ENCODE measurements at places on chromosomes 12 and 14.

DNA sequence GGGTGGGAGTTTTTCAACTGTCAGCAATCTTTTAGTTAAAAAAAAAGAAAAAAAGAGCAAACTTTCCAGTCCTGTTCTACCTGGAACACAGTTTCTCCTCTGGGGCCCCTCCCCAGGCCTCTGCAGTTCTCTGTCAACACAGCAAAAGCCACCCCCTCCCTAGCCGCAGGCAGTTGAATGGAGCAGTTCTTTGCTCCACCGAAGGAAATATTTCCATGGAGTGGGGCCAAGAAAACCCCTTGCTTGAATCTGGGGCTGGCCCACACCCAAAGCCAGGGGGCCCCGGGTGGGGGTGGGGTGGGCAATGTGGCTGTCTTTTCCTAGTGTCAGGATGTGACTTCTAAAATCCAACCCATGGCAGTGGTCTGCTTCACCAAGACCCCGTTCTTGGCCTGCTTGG is 5.0 kb upstream of the MEG3 start:
- DNase-seq = no peak

GRCh38 chr12:89041078-89041477 is 311.2 kb downstream of the DUSP6 start:
- DNase-seq = no peak

DNA sequence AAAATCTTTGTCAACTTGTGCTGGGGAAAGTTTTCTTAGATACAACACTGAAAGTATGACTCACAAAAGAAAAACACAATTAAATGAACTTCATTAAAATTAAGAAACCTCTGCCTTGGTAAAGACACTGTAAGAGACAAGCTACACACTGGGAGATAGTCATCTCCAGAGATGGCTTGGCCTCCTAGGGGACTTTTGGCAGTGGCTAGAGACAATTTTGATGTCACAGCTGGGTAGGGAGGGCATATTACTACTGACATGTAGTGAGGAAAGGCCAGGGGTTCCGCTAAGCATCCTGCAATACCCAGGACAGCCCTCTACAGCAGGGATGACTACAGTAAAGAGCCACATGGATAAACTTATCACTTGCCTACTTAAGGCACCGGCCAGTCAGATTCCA is 8.7 kb upstream of the RNASE4 start:
- no peak for DNase-seq

GRCh38 chr14:63045612-63046320 is 508 bp upstream of the KCNH5 start:
- no peak for DNase-seq

GRCh38 chr14:29710015-29710414 is 217.6 kb downstream of the PRKD1 start:
- no peak for DNase-seq

- no peak for DNase-seq
Observed at GRCh38 chr12:62618319-62618718, 151.7 kb downstream of the MON2 start.

DNA sequence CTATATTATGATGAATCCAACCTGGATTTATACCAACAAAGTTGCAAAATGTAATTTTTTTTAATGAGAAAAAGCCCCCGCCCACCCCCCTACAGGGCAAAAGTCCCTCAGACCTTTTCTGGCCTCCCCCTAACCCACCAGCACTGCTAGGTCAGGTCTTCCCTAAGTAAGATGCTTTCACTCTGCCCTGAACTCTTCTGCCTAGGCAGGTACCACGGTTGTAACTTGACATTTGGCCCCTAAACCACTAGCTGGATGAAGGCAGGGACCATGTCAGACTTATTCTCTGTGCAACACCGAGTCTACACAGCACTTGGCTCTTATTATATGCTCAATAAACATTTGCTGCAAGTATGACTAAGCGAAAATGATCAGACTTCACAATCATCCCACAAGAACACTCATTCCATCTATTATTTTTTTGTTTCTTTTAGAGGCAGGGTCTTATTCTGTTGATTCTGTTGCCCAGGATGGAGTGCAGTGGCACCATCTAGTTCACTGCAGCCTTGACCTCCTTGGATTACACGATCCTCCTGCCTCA is 63.2 kb downstream of the SPRING1 start:
- no peak for DNase-seq

DNA sequence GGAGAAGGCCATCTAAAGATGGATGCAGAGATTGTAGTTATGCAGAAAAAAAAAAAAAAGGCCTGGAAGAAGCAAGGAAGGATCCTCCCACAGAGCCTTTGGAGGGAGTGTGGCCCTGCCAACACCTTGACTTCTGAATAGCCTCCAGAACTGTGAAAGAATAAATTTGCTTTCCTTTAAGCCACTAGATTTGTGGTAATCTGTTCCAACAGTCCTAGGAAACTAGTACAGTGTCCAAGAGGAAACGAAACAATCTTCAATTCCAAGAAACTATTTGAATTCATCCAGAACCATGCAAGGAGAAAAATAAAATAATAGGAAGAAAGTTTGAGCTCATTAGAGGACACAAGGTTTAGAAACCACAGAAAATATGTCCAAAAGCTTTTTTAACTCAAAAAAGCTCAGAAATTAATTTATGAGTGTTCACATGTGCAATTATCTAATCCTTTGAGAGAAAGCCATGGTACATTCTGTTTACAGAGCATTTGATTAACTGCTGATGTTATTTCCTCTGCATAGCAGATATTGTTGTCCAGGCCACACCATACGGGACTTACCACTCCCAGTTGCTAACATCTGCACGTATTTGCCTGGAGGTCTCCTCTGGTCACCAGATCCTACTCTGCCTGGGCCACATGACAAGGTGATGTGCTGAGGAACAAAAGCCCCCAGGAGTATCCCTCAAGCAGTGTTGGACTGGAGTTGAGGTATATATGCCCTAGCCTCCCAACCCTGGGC is 30.0 kb upstream of the STAB2 start:
- DNase-seq = no peak

DNA sequence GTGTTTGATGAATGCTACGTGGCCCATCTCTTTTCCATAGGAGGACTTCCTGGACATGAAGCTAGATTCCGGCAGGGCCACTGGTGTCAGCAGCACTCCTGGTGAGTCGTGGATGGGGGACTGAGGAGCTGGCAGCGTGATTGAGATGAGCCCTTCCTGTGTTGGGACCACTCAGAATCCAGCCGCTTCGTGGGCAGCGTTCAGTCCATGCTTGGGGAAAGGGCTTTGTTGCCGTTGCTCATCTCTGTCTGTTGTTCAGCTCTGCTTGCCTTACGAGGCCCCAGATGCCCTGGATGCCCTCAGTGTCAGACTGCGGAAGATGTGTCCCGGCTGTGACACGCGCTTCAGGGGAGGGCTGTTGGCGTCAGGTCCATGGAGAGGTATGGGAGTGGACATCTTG is 127.1 kb upstream of the RTL1 start:
- no peak for DNase-seq

DNA sequence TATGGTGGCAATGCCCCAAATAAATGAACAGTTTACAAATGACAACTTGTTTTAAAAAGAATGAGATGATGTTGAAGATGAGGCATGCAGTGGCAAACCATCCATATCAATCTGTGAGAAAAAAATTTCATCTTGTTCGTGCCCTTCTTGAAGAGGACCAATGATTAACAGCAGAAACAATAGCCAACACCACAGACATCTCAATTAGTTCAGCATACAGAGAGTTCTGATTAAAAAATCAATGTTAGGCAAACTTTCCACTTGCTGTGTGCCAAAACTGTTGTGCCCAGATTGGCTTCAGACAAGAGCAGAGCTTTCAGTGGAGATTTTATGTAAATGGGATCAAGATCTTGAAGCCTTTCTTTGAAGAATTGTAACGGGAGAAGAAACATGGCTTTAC is 329.9 kb downstream of the BMP4 start:
- no peak for DNase-seq

GRCh38 chr14:76755610-76756370 is 5.5 kb upstream of the VASH1 start:
- no peak for DNase-seq

- DNase-seq = no peak
Observed at GRCh38 chr12:124795081-124795948, 68.3 kb downstream of the SCARB1 start.

DNA sequence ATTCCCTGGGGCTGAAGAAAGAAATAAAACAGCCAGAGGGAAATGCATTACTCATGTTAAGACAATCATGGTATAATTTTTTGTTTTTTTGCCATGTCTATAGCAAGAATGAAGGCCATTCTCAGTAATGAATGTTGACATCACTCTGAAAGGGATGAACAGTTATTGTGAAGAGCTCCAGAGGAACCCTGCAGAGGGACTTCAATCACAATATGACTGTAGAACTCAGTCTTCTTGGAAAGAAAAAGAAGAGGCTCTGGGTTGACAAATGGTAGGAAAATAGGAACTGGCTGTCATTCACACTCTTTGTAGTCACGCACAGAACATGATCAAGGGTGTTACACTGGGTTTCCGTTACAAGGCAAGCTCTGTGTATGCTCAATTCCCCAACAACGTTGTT is 73.8 kb upstream of the DACT1 start:
- no peak for DNase-seq

DNA sequence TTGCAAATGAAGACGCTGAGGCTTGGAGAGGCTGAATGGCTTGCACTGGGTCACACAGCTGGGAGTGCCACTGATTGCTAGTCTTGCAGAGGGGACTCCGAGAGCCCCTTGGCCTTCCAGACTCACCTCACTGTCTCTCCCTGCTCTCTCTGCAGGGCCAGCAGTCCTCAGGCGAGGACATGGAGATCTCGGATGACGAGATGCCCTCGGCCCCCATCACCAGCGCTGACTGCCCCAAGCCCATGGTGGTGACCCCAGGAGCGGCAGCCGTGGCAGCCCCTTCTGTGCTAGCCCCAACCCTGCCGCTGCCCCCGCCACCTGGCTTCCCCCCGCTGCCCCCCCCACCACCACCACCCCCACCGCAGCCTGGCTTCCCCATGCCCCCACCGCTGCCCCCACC is 10.1 kb downstream of the SETD1B start:
- no peak for DNase-seq

- DNase-seq = no peak
Observed at GRCh38 chr12:121090586-121091514, 41.8 kb upstream of the P2RX7 start.

DNA sequence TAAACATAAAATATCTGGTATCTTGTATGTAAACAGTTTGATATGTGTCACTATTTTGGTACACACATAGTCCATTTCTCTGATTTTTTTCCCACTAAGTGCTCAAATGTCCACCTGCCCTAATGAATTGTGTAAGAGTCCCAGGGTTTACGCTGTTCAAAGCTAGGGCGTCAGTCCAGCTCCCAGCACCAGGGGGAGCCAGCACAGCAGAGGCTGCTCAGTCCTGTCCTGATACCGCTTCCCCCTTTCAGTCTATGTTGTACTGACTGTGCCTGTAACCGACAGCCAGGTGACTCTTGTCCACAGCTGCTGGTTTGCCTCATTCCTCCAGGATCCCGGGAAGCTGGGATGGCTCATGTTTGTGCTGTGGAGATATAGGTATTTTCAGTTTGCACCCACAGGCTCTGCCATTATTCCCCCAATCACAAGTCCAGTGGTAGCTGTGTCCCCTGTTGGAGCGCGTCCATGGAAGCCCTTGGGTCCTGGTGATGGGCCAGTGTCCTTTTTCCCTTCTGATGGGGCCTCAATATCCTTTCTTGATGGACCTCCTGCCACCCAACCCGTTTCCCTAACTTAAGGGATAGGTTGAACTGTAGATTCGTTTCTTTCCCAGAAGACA is 242.0 kb downstream of the NEDD1 start:
- DNase-seq = peak; percentile 44

DNA sequence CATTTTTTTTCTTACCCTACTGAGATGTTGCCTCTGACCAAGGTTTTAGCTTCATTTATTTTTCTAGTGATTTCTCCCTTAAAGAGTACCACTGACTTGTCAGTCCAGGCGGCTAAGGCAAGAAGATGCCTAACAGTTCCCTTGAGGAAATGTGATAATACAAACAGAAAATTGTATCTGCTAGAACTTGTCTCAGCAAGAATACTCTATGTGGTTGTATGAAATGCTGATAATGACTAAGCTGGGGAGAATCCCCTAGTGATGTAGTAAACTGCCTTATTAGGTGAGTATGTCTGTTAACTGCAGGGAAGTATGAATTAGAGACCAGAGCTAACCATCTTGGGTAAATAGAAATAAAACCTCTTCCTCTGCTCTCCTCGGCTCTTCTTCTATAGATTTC is 6.7 kb downstream of the C12orf54 start:
- no peak for DNase-seq

DNA sequence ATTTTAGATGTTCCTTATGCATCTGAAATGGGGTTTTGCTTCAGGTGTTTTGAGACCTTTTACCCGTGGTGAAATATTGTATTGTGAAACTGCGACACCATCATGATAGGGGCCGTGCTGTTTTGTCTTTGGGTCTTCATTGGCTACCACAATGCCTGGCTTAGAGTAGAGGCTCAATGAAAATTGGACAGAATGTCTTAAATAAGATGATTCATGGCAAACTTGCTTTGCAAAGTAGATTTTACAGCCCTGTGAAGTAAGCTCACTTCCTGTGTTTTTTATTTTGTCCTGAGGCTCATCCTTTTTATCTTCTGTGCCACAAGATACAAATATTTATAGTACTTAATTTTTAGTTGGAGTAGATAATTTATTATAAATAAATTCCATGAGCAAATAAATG is 111.3 kb upstream of the FRMD6 start:
- DNase-seq = no peak

- DNase-seq = no peak
Observed at GRCh38 chr12:95972832-95973456, 23.2 kb downstream of the HAL start.

DNA sequence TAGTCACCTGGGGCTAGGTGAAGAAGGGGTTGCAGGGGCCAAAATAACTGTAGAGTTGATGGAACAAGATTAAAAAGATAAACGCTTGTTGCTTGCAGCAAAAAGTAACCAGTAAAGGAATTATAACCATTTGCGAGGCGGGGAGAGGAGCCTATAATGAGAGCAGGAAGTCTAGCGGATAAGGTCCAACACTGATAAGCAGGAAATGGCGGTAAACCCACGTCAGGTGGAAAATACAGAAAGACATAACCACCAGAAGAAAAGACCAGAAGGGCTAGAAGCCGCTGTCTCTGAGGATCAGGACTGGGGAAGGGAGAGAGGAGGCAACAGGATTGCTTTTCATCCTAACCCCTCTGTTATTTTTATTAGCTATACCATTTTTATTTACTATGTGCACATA is 303.3 kb downstream of the DPF3 start:
- DNase-seq = no peak

DNA sequence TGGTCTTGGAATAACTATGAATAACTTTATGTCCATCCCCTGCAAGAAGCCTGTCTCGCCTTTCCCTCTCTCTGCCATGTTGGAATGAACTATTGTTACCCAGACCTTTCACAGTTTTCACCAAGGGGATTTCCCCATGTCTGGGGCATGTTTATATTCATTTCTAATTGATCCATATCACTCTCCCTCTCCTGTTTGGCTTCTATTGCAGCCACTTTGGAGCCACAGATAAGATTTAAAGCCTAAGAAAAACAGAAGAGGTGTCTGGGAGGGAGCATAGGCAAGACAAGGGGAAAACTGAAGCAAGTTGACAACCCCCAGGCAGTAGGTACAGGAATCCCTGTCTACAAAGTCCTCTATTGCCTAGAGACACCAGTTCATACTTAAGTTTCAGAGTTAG is 41.0 kb upstream of the FOXJ2 start:
- DNase-seq = no peak
